Muscle of back (tissue), 13 donors: ENCODE measurements at places on chromosomes 7 and 10.

DNA sequence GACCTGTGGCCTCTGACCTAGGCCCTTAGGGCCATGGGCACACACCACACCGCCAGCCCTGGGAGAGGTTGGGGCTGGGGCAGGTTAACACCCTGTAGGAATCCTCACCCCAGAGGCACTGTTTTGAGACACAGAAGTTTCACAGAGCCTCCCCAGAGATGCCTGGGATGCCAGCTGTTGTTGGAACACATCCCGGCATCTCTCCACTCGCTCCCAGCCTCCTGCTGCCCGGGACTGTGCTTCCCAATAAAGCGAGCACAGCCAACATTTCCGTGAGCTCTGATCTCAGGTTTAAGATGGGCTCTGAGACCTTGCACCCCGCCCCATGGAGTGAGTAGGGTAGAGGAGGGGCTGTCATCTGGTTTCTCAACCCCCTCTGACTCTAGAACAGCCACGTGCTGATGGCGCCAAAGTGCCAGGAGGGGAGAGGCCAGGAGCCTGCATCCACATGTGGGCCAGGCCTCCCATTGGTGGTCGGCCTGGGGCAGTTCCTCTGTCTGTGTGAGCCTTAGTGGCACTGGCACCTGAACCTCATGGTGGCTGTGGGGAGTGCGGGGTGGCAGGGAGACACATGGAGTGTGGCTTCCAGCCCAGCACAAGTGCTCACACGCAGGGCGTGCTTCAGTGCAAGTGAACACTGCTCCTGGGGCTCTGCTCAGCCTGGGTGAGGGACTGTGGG is 54.7 kb downstream of the RASGEF1A start:
- peak; percentile 11 for DNase-seq

- DNase-seq, result no peak
Measured at GRCh38 chr7:121002-121785, 71.2 kb upstream of the FAM20C start.

- no peak for DNase-seq
Measured at GRCh38 chr10:46528675-46529615, 27.5 kb downstream of the GPRIN2 start.

- DNase-seq, result no peak
Measured at GRCh38 chr7:137160236-137160635, 183.3 kb downstream of the PTN start.

DNA sequence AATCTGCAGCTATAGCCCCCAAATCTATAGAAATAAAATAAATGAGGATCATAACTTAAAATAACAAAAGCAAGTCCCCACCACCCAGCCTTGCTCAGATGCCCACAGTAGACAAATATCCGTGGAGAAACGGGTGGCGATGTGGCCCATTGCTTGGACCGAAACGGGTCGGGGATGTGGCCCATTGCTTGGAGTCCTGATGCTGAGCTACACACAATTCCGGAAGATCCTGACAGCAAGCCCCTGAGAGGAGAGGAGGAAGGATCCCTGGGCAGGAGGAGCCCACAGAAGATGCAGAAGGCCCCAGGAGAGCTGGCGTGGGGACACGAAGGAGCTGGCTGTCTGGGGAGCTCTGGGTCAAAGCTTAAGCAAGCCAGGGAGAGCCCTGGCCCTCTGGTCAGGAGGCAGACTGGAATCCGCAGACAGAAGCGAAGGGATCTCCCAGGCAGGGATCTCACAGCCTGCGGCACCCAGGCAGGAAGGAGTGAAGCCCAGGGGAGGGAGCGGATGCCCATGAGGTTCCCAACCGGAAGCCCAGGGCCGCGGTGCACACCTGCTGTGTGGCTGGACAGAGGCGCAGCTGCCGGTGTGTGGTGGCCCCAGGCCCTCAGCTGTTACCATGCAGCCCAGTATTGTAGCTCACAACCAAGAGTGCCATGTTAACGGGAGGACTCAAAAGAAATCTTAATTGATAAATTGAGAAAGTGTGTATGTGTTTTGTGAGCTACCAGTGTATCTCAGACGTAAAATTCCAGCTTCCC is 138.8 kb downstream of the ADARB2 start:
- DNase-seq, result no peak

- no peak for DNase-seq
Measured at GRCh38 chr7:28075674-28076358, 104.8 kb downstream of the JAZF1 start.
